ENCODE measurements at places on chromosomes 6 and 20. TPM values are rescaled to one million over a fixed set of nuclear protein-coding genes. Genes with fewer than 3 reads are reported as not detected.

DNA sequence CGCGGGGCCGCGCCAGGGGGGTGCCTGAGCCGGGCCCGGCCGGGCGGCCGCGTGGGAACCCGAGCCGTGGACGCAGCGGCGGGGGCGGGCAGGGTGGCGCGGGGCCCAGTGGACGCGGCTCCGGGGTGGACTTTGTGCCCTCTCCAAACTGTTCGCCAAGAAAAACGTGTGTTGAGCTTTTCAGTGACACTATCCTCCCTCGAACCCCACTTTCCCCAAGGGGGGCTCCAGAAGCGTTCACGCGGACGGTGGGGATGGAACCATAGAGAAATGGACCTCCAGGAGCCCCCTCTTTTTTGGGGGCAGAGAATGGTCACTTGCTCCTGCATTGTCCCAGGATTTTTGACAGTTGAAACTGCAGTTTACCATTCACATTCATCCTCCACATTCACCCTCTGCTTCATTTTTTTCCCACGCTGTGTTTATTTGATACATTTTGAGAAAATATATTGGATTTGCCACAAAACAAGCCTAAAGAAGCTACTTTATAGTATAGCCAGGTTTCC is 2.9 kb upstream of the HIVEP1 start:
- no peak for DNase-seq

- no peak for DNase-seq
These were observed 862.8 kb upstream of the CITED2 start for GRCh38 chr6:140237251-140237650.

GRCh38 chr6:149084026-149084425 is 233.5 kb upstream of the TAB2 start:
- DNase-seq: no peak

GRCh38 chr6:150741633-150742200 is 123.8 kb upstream of the MTHFD1L start:
- no peak for DNase-seq

- no peak for DNase-seq
These were observed 31.0 kb downstream of the SIRPA start for GRCh38 chr20:1926237-1926636.

GRCh38 chr20:46316984-46317684 is 8.8 kb upstream of the CDH22 start:
- no peak for DNase-seq

DNA sequence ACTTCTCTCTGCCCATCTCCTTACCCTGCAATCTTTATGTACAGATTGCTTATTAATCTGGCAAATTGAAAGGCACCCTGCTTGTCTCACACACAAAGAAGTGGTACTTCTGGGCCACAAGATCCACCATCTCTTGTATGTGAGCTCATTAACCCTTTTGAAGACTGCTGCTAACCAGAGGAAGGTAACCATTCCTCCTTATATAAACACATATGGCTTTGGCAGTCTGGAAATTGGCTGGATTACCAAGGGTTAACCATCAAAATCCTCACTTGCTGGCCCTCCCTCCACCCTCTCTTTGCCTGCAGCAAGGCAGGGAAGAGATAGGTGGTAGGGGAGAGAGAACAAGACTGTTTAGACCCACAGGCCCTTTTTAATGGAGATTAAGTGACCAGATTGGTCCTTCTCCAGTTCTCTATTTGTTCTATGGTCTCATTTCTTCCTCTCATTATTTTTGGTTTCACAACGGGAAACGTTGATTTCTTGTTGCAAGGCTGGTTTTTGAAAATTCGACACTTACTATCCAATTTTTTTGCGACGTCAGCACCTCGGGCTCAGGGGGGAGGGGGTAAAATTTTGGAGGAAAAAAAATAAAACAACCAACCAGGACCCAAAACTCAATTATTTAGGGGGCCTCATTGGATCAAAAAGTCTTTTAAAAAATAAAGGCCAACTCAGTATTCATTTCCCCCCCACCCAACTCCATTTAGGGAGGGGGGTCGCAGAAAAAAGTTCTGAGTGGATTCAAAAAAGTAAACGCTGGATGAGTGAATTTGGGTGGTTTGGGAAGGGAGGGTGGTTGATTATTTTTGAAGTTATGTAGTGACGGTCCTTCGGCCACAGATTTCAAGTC is 859 bp downstream of the PPP1R10 start:
- no peak for DNase-seq

GRCh38 chr20:25288291-25289181 is 40.7 kb downstream of the PYGB start:
- DNase-seq: peak; percentile 38

- DNase-seq: no peak
These were observed 42.6 kb upstream of the ZNFX1 start for GRCh38 chr20:49320460-49320859.

DNA sequence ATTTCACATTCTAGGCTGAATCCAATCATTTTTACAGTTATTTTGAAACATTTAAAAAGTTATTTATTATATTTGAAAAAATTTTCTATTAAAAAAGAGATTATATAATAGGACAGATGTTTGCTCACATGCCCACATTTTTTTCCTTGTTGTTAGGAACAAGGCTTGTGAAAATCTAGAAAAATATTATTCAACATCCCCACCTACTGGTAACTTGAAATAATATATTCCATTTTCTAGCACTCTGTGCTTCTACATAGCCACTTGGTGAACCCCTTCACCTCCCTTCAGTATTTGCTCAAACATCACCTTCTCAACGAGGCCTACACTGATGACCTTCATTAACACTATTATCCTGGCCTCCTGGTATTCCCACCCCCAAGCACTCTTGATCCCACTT is 18.3 kb upstream of the GPRC6A start:
- DNase-seq: no peak

GRCh38 chr6:96420294-96420693 is 101.3 kb upstream of the UFL1 start:
- DNase-seq: no peak

GRCh38 chr6:105898286-105898685 is 187.8 kb upstream of the PRDM1 start:
- no peak for DNase-seq

DNA sequence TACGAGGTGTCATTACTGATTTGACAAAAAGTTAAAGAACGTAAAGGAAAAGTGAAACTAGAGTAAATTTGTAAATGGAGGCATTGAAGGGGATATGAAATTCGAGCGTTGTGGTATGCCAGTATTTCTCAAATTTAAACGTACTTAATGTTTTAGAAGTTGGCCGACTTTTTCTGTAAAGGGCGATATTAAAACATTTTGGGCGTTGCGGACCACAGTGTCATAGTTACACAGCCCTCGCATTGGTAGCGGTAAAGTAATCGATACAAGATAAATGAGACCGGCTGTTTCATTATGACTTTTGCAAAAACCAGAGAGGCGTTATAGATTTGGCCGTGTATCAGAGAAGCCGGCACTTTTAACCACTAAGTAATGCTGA is 39.6 kb downstream of the OR2B2 start:
- no peak for DNase-seq

DNA sequence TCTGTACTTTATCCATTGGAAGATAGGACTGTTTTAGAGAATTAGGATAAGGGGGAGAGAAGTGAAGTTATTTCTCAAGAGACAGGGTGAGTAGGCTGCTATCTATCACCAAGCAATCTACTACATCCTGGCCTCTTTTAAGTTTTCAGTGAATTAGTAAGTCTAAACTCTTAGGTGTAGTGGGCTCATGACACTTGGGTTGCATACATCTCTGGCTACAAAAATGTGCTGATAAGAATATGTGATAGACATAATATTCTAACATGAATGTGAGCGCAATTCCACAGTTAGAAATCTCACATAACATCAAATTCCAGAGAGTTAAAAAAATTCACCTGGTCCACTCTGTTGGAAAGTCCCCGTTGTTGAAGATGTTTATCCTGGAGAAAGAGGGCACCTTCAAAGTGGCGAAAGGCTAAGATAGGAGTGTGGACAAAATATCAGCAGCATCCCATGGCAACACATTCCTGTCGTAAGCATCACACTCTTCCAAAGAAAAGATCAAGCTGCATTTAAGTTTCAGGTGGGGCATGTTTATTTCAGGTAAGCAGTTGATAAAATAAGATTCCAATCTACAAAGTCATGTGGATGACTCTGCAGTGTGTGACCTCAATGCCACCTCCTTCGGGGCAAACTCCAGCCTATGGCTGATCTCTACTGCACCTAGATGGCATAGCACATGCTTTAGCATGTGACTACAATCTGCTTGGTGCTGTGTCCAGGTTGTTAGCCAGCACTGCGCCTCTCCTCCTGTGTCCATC is 111.7 kb upstream of the NEDD9 start:
- DNase-seq: no peak

- no peak for DNase-seq
These were observed 206.7 kb downstream of the CLIC5 start for GRCh38 chr6:45808917-45809316.

- DNase-seq: no peak
These were observed 263.3 kb downstream of the SOX4 start for GRCh38 chr6:21856844-21857243.

GRCh38 chr6:122589115-122589514 is 21.1 kb upstream of the PKIB start:
- DNase-seq: no peak

- DNase-seq: peak; percentile 54
These were observed 181.8 kb downstream of the TBXT start for GRCh38 chr6:165985806-165986299.

DNA sequence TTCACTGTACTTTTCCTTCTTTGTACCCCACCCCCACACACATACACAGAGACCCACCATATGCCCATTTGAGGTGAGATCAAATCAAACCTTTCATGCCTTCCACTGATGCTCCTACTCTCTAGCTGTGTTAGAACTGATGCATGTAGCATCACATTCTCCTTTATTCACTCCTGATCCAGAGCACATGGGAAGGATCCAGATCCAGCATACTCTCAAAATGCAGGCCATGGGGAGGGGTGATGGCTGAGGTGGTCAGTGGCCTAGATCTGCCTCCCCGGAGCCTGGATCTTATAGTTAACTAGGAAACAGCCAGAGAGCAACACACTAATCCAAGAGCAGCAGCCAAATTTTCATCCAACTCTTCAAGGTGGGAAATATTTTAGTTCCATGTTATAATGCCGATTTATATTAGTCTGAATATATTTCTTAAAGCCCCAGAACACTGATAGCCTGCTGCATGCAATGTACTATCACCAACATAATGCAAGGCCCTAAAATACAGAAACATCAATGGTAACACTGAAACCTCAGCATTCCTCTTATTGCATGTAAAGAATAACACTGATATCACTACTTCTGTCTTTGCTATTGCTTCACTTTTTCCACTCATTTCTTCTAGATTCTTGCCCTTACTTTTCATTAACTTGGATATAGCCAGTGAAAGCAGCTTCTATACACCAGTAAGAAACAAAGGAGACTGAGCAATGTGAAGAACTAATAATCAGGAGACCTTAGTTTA is 126.8 kb upstream of the BEND6 start:
- DNase-seq: no peak

GRCh38 chr6:166417285-166417691 is 34.5 kb upstream of the MPC1 start:
- no peak for DNase-seq

DNA sequence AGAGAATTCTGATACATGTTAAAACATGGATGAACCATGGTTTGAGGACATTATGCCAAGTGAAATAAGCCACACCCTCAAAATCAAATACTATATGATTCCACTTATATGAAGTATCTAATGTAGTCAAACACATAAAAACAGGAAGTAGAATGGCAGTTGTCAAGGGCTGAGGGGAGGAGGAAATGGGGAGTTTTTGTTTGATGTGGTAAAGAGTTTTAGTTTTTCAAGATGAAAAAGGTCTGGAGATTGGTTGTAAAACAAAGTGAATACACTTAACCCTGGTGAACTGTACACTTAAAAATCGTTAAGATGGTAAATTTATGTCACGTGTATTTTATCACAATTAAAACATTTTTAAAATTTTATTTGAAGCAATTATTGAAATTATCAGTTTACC is 127.4 kb upstream of the GRIK2 start:
- DNase-seq: no peak

The MYL9 gene
- total RNA-seq: 2,086 TPM

The CALHM4 gene
- not detected for total RNA-seq

The ELMO2 gene
- 47.5 TPM for total RNA-seq

The SALL4 gene
- total RNA-seq: 0.12 TPM

The ID1 gene
- 170 TPM for total RNA-seq

The SLC29A1 gene
- total RNA-seq: 121 TPM

The PSMB9 gene
- total RNA-seq: 24.9 TPM

The OR12D3 gene
- not detected for total RNA-seq

The BIRC7 gene
- total RNA-seq: not detected

The GCNT2 gene
- total RNA-seq: 14.6 TPM

The TCF15 gene
- 1.0 TPM for total RNA-seq

The HMGCLL1 gene
- total RNA-seq: 1.5 TPM

The HSPA12B gene
- 21.2 TPM for total RNA-seq

The CAGE1 gene
- not detected for total RNA-seq
